ENCODE measurements at places on chromosomes 12 and 14. TPM values are rescaled to one million over a fixed set of nuclear protein-coding genes. Genes with fewer than 3 reads are reported as not detected.
A peak's percentile ranks its signal among the peaks of the same experiment; 100 is the strongest.

SPIC gene
- total RNA-seq: 0.39 TPM

POTEM gene
- total RNA-seq: not detected

GRCh38 chr14:77738559-77739250 lies 22.3 kb downstream of the SNW1 start:
- no peak for DNase-seq

- DNase-seq: no peak
Measured at GRCh38 chr14:101250336-101250947, 310.9 kb upstream of the DIO3 start.

- DNase-seq: peak; percentile 32
Measured at GRCh38 chr12:115916910-115917668, 360.4 kb downstream of the MED13L start.
